ENCODE measurements at places on chromosomes 16 and 17. TPM values are rescaled to one million over a fixed set of nuclear protein-coding genes. Genes with fewer than 3 reads are reported as not detected.

PLXDC1 gene
- not detected for total RNA-seq

TP53TG3B gene
- not detected for total RNA-seq

WFIKKN1 gene
- not detected for total RNA-seq

SNAI3 gene
- total RNA-seq = 0.57 TPM

ZNF747 gene
- 5.7 TPM for total RNA-seq

MXRA7 gene
- total RNA-seq = 125 TPM

TMC7 gene
- 3.4 TPM for total RNA-seq

RPTOR gene
- 19.2 TPM for total RNA-seq

TNP2 gene
- total RNA-seq = not detected

PIGQ gene
- 27.6 TPM for total RNA-seq

VWA3A gene
- total RNA-seq = not detected

CCL11 gene
- total RNA-seq = not detected

PRDM7 gene
- total RNA-seq = not detected

DNAH9 gene
- 1.3 TPM for total RNA-seq

CAVIN1 gene
- 304 TPM for total RNA-seq

NPIPB2 gene
- total RNA-seq = 6.6 TPM

SOX8 gene
- total RNA-seq = not detected

TNFRSF13B gene
- total RNA-seq = not detected

LITAFD gene
- not detected for total RNA-seq

HOXB13 gene
- not detected for total RNA-seq

CLEC18A gene
- 0.08 TPM for total RNA-seq

MFSD6L gene
- total RNA-seq = not detected

ORAI3 gene
- 34.4 TPM for total RNA-seq

NUP93 gene
- 96.1 TPM for total RNA-seq

ACSM3 gene
- total RNA-seq = 0.65 TPM

MRPL38 gene
- total RNA-seq = 35.8 TPM

SCRN2 gene
- total RNA-seq = 33.9 TPM

SPATA22 gene
- total RNA-seq = not detected

ELOB gene
- 386 TPM for total RNA-seq

SLC6A2 gene
- 0.08 TPM for total RNA-seq

COQ7 gene
- 16.2 TPM for total RNA-seq

IGFALS gene
- total RNA-seq = not detected

HCRT gene
- not detected for total RNA-seq

CES1 gene
- total RNA-seq = not detected

DRC3 gene
- 0.15 TPM for total RNA-seq

CENPX gene
- total RNA-seq = 69.0 TPM

DOC2A gene
- total RNA-seq = not detected

TEKT5 gene
- total RNA-seq = not detected

ROGDI gene
- total RNA-seq = 23.0 TPM

All from hair follicular keratinocyte (primary cell).